ENCODE measurements at places on chromosomes 5 and 9.

- no peak for DNase-seq
These were observed 15.6 kb downstream of the MLLT3 start for GRCh38 chr9:20606652-20607051.

- DNase-seq: no peak
These were observed 352.6 kb downstream of the CDH12 start for GRCh38 chr5:22500556-22500955.

DNA sequence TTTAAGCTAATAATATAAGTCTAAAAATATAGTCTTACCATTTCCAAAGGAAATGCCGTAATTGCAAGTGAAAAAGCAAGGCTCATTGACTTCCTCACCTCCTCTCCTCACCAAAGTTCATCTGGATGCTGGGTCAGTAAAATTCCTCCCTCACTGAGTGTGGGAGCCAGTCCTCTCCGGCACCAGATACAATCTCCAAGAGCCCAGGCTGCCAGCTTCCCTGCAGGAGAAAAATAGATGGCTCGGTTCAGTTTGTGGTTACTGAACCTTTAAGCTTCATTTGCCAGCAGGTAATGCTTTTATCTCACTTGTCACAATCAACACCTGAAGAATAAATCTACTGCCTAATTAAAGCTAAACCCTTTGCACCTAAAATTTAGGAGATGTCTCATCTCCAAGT, 115.3 kb upstream of the VLDLR start:
- no peak for DNase-seq

DNA sequence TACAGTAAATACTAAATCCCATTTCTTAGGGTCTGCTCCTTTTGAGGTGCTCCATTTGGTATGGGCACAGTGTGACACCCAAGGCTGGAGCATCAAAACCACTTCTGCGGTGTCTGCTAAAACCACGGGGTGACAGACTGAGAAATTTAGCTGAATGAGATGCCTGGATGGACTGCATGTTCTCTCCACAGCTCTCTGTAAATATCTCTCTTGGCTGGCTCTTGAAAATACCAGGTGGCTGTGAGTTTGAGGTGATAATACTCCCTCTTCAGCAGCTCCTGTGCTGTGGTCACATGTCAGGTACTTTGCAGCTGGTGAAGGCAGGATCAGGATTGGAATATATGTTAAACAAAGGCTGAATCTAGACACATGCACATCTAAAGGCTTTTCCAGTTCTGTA, 93.7 kb upstream of the SIMC1 start:
- DNase-seq: no peak

DNA sequence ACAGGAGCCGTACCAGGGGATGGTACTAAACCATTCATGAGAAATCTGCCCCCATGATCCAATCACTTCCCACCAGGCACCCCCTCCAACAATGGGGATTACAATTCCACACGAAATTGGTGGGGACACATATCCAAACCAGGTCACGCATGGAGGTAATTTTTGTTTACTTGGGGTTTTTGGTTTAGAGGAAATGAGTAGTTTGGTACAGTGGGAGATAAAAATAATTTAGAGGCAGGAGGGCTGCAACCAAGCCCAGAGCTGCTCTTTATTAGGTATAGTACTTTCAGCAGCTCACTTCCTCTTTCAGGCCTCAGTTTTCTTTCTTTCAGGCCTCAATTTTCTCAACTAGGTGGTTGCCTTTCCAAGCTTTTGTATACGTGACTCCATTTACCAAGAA, 23.2 kb downstream of the PRUNE2 start:
- DNase-seq: no peak

GRCh38 chr5:73143716-73144115, 23.3 kb downstream of the TMEM171 start:
- DNase-seq: no peak

DNA sequence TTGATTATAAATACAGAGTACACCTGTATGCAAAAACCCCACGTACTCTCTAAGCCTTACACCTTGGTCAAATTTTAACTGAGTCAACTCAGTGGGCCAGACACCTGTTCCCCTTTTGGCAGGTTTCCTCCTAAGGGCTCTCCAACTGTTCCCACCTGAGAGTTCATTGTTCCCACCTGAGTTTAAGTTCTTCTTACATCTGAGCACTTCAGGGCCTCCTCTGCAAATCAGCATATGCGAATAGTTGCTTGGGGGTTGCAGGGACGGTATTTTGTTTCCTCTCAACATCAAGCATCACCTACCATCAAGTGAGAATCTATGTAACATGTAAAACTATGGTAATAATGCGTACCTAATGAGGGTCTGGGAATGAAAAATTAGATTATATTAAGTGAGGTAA, 300.0 kb downstream of the PIK3R1 start:
- no peak for DNase-seq

GRCh38 chr5:74126294-74126693, 500.3 kb downstream of the ARHGEF28 start:
- no peak for DNase-seq

DNA sequence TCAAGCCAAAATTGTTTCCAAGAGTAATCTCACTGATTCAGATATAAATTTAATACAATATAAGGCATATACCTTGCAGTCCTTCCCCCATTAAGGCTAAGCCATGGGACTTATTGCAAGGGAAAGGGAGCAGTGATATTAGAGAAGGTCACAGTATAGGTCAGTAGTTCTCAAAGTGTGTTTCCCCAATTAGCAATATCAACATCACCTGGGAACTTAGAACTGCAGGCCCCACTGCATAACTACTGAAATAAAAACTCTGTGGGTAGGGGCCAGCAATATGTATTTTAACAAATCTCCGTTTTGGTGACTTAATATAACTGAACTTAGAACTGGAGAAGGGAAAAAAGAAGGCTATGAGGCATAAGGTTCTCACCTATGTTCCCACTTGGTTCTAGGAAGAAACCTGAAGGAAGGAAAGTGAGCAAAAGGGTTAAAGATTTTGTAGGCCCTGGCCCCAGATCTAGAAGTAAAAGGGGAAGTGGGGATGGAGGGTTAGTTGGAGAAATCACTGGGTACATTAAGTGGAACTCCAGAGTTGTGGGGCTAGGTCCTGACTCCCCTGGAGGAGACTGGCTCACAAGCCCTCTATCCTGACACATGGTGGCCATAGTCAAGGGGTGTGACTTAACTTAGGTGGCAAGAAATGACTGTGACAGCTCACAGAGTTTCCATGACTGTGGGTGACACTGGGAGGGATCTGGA, 40.7 kb downstream of the WDR36 start:
- DNase-seq: no peak

GRCh38 chr9:107992271-107992670, 502.7 kb upstream of the KLF4 start:
- DNase-seq: no peak

GRCh38 chr5:67215519-67216471, 19.2 kb upstream of the CD180 start:
- DNase-seq: peak; percentile 42

DNA sequence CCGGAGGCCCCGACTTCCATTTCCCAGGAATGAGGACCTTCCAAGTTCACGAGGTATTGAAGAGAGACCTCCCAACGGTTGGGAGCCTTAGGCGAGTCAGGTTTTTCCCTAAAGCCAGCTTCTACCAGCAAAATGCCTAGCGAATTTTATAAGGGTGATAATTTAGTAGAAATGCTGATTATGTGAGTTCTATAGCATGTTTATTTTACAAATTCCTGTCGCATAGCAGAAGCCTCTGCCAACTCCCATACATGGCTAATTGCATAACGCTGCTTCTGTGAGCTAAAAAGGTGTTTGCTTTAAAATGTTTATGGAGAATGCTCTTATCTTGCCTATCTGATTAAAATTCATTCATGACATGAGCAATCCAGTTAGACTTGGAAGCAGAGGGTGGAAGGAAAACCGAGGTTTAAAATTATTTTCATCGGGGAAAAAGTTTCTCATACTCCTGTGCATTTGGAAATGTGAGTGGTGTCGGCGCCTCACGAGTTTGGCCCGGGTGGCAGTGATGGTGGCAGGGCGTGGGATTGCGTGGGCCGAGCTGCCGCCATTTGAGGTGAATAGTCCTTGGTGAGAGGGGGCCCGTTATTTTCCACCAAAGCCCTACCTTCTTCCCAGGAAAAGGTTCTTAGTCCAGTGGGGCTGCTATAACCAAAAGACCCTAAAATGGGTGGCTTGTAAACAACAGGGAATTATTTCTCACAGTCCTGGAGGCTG, 104.4 kb upstream of the FCN2 start:
- no peak for DNase-seq

DNA sequence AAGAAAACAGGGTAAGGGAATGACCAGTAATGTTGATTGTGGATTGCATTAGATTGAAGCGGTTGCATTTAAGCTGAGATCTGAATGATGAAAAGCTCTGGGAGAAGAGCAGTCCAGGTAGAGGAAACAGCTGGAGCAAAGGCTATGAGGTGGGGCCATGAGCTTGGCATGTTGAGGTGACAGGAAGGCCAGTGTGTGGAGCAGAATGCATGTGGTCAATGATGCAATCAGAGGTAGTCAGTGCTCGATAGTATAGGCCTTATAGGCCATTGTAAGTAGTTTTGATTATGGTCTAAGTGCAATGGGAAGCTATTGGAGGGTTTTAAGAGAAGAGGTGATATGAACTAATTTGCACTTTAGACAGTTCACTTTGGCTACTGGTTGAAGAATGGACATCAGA, 270.4 kb downstream of the ARHGAP26 start:
- no peak for DNase-seq

- DNase-seq: no peak
These were observed 2.5 kb downstream of the FOXE1 start for GRCh38 chr9:97855486-97855875.

- DNase-seq: no peak
These were observed 11.9 kb downstream of the ZFR start for GRCh38 chr5:32432633-32433032.

DNA sequence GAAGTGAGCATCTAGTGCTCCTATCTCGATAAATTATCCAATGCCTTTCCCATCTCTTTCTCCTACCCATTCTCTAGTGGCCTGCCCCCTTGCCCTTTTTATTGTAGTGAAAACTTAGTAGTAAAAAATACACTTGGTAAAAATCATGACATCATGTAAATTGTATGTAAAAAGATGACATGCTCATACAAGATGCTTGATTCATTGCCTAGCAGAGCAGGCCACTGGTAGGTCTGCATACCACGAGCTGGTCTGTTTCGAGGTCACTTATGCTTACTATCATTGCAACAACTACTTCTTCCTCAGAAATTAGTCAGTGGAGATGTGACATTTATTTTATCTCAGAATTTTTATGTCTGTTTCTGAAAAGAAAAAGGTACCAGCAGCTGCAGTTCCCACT, 177.3 kb downstream of the C9orf152 start:
- no peak for DNase-seq

- DNase-seq: no peak
These were observed 13.8 kb upstream of the REEP2 start for GRCh38 chr5:138425079-138425478.

DNA sequence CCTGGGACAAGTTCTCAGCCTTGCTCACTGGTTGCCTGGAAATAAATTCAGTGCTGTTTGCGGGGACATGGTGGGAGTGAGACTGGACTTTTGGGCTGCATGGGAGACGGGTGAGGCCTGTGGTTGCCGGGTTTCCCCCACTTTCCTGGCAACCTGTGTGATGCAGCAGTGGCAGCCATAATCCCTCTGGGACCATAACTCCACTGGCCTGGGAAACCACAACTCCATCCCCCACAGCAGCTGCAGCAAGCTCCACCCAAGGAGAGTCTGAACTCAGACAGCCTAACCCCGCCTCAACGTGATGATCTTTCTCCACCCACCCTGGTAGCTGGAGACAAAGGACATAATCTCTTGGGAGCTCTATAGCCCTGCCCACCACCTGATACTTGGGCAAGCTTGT, 349.9 kb downstream of the PIK3R1 start:
- DNase-seq: no peak

GRCh38 chr5:145761254-145761653, 73.9 kb downstream of the PRELID2 start:
- no peak for DNase-seq

GRCh38 chr9:109996936-109997580, 210.9 kb downstream of the C9orf152 start:
- no peak for DNase-seq

- DNase-seq: no peak
These were observed 31.2 kb downstream of the PTPN3 start for GRCh38 chr9:109466623-109467590.

DNA sequence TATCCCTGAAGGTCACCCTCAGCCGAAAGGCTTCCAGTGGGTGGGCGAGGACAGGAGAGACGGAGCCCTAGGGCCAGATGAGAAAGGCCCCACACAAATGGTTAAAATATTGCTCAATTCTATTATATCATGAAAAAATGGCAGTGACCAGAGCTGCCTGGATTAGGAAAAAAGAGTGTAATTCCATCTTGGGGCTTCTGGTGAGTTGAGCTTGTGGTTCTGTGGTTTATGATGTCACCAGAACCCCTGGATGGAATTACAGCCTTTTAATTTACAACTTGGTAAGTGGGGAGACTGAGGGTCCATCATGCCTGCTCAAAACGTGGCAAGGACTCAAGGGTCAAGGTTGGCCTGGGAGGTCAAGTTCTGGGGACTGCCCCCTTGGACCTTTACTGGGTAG, 55.5 kb upstream of the STC2 start:
- DNase-seq: no peak

DNA sequence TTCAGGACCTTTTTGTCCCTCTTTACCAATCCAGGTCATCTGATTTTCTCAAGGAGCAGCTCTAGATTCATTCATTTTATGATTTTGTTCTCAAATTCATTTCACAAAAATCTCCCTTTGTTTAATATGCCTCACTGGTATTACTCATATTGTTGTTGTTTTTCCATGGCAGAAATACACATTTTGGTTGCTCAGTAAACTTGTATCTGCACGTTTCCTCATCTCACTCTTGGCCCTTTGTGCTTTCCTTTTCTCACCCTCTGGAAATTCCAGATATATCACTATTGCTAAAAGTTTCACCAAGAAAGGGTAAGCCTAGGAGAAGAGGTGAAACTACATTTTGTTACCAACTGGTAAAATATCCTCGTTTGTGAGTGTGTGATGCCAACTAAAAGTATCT, 14.8 kb downstream of the ASPN start:
- no peak for DNase-seq

GRCh38 chr9:111839987-111840386, 45.2 kb upstream of the SHOC1 start:
- no peak for DNase-seq

GRCh38 chr5:130651440-130651839, 513.6 kb downstream of the HINT1 start:
- DNase-seq: no peak

DNA sequence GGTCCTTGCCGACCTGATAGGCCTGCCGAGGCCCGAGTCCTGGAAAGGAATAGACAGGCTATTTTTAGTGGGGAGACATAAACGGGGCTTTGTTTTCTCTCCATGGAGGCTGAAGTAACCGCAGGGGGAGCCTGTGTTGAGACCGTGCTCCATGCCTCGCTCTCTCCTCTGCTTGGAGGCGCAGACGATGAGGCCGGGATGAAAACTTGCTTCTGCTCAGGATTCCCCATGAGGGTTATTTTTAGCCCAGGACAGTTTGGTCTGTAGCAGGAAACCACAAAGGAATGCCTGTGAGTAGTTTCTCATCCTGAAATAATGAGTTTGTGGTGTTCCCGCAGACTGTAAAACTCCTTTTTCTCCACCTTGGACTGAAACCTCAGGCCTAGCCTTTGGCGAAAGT, 81.9 kb upstream of the RARS1 start:
- DNase-seq: no peak
